ENCODE measurements at places on chromosomes 13 and 19.
A peak's percentile ranks its signal among the peaks of the same experiment; 100 is the strongest.

- no peak for DNase-seq
These were observed 91.8 kb upstream of the TSC22D1 start for GRCh38 chr13:44667943-44668342.

- peak; percentile 72 for DNase-seq
These were observed 493 bp downstream of the YIPF2 start for GRCh38 chr19:10927730-10928562.

DNA sequence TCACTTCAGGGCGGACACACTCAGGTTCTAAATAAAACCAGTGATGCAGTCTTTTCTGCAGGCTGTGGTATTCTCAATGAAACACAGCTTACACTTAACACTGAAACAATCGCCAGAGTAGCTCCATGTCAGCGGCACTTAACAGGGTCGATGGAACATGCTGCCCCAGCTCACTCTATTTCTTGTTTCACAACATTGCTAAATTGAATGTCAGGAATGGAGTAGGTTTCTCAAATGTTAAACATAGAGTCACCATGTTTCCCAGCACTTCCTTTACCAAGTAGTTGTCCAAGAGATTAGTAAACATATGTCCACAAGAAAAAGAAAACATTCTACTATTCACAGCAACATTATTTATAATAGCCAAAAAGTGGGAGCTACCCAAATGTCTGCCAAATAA lies 306.9 kb downstream of the SLITRK6 start:
- DNase-seq = no peak

DNA sequence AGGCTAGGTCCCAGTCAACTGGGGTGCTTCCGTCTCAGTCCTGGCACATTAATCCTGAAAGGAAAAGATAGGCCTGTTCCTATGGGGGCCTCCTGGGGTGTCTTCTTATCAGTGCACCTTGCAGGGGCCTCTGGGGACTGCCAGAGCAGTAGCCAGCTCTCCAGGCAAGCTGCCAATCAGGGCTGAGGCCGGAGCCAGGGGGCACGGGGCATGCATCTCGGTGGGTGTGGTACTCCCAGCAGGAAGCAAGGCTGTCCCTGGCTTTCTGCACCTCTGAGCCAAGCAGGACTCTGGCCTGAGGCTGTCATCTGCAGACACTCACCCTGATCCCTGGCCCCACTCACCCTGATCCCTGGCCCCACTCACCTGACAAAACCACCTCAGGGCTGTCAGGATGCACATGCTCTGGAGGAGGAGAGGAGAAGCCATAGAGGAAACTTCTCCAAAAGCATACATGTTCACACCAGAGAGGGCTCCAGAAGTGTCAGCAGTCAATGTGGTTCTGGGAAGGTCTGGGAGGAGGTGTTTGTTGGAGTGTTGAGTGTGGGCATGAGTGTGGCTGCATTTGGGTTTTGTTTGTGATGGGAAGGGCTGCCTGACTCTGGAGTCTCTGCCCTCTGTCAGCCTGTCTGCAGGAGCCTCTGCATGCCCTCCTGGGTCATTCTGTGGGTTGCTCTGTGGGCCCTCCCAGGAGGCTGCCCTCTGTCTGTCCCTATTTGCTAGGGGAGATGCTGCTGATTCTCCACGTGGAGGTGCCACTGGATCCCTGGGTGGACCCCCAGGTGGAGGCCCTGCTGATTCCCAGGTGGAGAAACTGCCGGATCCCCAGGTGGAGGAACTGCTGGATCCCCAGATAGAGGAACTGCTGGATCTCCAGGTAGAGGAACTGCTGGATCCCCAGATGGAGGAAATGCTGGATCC lies 22.7 kb upstream of the KCTD15 start:
- DNase-seq = no peak

DNA sequence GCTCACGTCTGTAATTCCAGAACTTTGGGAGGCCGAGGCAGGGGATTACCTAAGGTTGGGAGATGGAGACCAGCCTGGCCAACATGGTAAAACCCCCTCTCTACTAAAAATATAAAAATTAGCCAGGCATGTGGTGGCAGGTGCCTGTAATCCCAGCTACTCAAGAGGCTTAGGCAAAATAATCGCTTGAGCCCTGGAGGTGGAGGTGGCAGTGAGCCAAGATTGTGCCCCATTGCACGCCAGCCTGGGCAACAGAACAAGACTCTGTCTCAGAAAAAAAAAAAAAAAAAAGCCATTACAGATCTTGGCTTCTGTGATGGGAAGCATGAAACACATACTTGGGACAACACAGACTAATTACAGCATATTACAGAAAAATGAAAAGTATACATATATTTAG lies 1404.5 kb upstream of the SPRY2 start:
- DNase-seq = no peak

DNA sequence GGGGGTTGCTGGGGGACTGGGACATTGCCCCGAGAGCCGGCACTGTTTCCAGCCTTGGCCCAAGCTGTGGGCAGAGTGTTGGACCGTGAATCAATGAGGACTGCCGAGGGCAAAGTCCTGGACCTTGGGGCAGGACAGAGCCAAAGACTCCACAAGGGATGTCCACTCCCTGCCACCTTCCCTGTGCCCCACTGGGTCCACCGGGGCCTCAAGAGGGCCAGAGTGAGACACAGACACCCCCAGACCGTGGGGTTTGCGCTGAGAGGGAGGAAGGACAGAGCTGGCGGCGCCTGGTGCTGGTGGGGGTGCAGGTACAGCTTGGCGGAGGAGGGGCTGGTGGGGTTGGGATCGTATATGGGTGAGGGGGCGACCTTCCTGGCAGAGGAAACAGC lies 11.8 kb downstream of the MAST3 start:
- DNase-seq = no peak

DNA sequence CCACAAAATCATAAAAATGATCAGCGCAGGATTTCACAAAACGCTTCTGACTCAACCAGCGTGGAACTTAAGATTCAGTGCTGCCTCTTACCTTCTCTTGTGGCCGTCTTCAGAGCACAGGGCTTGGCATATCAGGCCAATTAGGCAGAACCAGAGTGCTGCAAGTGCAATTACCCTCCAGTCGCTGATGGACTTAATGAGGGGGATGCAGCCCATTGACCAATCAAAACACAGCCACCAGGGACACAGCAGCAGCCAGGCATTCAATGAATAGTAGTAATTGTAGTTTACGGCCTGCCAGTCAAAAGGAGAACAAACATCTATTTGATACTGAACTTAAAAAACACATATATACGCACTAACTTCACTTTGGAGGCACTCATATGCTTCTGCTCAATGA lies 38.2 kb downstream of the TMTC4 start:
- DNase-seq = no peak

- DNase-seq = peak; percentile 70
These were observed 1.3 kb downstream of the KLF16 start for GRCh38 chr19:1862068-1862423.

DNA sequence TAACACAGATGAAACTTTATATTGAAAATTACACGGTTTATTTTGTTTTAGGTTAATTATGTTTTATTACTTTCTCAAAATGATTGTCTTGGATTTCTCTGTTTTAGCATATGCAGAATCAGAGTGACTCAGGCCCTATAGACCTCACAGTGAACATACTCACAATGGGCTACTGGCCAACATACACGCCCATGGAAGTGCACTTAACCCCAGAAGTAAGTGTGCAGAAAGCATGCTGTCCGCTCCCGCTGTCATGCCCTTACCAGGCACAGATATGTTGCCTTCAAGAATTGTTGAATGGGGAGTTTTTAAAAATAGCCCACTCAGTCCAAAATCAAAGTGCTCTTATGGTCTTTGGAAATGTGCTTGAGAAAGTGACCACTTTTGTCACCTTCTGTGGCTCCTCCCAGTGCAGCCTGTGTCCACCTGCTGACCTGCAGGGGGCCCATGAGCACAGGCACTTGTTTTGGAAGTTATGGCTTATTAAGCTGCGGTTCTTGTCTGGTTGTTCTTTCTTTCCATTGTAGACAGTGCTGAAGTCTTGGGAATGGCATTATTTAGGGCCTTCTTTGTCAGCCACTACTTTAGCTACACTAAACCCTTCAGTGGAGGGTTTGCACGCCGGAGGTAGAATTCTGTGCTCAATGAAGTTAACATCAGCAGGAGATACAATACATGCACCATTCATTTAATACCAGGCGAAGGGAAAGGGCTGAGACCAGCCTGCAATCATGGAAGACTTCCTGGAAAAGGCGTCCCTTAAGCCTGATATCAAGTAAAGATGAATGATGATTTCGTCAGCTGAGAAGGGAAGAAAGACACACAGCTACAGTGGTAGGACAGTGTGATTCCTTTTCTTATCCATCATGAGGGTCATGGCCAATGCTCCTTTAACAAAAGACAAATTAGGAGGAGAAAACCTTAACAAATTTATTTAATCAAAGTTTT lies 36.7 kb downstream of the CUL4A start:
- no peak for DNase-seq

DNA sequence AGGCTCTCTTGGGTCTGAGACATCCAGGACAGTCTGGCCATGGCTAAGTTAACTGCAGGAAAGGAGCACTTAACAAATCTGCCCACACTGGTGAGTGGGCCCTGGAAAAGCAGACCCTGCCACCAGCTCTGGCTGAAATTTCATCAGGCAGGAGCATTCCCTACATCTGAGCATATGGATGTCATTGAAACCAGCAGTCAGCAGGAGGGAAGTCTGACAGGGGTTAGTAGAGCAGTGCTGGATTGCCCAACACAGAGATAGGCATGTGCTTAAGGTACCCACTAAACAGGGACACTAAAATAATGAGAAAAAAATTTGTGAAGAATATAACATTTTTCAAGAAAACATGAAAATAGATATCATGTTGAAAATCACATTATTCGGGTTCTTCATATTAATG lies 13.6 kb upstream of the ACOD1 start:
- no peak for DNase-seq

DNA sequence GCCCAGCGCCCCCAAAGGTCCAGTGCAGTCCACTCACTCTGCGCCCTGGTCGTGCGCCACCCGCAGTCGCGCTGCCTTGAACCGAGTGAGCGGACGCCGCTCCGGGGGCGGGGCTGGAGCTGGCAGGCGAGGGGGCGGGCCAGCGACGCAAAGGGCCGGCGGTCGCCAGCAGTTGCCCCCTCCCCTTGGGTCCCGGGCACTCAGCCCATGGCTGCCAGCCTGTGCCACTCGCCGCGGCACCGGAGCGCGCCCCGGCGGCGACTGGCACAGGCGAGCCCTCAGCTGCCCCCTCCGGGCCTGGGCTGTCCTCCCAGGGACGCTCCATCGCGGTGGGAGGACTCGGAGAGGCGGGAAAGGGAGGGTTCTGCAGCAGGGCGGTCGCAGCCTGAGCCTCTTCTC lies at the start of gene S1PR5:
TSS of gene S1PR5 (minus strand) at position 87 of the 399 bp plus-strand sequence. CDS start 2,436 bp downstream, outside the sequence.
- DNase-seq = peak; percentile 77

- no peak for DNase-seq
These were observed 98.6 kb downstream of the IRS2 start for GRCh38 chr13:109687559-109688448.

DNA sequence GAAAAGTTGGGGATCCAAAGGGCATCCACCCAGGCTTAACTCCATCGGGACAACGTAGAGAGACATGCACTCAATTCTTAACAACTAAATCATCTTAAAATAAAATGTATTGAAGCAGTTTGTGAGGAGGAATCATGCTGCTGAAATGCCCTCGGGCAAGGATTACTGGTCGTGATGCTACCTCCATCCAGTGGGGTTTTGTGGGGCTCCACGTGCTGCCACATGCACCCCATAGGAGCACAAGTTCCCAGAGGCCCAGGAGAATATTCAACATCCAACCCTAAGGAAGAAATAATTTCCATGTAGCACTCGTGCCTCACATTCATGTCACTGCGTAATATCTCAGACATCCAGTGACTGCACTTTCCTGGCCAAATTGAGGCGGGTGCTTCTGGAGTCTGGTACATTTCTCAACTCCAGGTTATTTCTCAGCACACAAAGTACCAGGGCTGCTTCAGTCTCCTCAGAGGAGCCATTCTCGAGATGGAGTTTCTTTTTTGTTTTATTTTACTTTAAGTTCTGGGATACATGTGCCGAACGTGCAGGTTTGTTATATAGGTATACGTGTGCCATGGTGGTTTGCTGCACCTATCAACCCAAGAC lies 429.8 kb downstream of the FOXO1 start:
- no peak for DNase-seq

DNA sequence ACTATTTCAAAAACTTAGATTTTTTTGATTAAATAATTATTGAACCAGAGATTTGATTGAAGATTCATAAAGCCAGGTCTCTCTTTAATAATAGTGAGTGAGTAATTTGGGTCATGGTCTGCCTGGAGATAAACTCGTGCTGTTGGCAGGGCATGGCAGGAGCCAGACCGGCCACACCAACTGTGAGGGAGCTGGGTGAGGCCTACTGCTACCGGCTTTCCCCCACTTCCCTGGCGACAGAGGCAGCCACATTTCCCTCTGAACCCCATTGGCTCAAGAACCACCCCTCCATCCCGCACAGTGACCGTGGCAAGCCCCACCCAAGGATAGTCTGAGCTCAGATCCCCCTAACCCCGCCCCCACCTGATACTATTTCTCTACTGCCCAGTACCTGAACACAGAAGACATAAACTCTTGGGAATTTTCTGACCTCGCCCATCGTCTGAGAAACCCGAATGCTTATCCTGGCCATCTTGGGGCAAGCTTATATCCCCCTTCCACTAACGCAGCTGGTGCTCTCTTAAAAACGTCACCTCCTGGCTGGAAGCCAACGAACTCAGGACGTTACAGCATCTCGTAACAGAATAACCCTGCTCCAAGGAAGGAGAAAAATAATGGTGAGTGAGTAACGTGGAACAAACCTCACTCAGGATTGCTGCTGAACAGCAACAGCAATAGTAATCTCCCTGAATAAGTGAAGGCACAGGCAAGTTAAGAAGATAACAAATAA lies 627.6 kb upstream of the PCDH9 start:
- DNase-seq = no peak

GRCh38 chr19:54002495-54003315 lies 11.3 kb downstream of the CACNG6 start:
- DNase-seq = no peak

DNA sequence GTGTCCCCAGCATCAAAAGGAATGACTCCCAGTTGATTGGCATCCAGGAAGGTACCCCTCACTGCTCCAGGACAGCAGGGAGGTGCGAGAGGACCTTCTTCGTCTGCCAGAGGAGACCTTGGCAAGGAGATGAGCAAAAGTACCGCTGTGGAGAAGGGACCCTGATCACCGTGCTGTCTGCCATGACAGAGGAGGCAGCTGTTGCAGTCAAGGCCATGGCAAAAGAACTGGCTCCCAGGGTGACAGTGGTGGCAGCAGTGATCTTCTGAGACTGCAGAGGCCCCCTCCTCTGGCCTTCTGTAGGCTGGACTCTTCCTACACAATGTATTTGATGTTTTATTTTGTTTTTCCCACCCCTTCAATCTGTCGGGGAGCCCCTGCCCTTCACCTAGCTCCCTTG lies 32.0 kb downstream of the NKPD1 start:
- no peak for DNase-seq

GRCh38 chr13:112725346-112726015 lies 35.6 kb downstream of the ATP11A start:
- peak; percentile 64 for DNase-seq

- DNase-seq = no peak
These were observed 12.5 kb upstream of the LILRA4 start for GRCh38 chr19:54351474-54351873.

GRCh38 chr19:30064348-30064699 lies 122.3 kb downstream of the URI1 start:
- no peak for DNase-seq

DNA sequence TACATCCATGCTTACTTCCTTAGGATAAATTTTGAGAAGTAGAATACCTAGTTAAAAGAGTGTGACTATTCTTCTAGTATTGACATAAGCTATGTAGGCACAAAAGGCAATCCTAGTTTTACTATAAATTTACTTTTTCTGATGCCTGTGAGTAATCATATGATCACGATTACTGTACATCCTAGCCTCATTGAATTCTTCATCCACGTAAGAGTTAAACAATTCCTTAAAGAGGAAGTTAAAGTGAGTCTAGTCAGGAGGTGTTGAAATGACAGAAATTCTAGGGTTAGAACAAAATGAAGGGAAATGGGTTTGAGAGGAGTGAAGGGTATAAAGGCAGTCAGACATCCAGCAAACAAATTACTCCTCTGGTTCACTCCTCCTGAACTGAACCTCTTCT lies at the start of gene ACOD1:
TSS of gene ACOD1 (plus strand) at position 363 of the 400 bp plus-strand sequence. CDS start 48 bp downstream, outside the sequence.
- no peak for DNase-seq

All from activated CD4-positive, alpha-beta T cell treated with anti-CD3 and anti-CD28 coated beads, Interleukin-2, amount 10 ng/mL, durations not matched to agents 24 days and 14 days (primary cell).